Activated naive CD4-positive, alpha-beta T cell (primary cell): ENCODE measurements at places on chromosomes 16 and 17.

DNA sequence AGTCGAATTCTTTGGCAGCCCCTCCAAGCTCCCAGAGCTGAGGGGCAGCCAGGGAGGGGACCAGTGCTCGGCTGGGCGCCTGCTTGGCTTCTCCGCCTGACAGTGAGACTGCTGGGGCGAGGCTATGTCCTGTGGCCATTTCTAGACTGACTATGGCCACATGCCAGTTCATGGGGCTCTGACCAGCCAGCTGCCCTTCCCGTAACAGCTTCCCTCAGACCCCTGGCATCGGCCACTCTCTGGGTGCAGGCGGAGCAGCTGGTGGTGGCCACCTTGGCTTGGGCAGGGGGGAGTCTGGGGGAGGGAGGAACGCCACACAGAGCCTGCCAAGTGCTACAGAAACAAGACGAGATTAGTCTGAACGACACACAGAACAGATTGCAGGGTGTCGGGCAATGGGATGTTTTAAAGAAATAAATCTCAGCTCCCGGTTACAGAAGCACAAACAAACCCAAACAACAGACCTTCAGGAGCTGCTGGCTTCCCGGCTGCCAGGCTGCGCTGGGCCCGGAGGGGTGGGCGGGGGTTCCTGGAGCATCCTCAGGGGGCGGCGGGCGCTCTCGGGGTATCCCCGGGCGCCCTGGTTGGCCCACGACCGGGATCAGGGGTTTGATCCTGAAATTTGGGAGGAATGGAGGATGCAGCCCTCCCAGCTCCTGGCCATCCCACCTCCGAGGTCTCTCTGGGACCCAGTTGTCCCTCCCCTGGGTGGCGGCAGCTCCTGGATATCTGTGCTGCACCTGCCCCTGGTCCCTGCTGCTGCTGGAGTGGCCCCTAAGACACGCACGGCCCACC lies 34.5 kb downstream of the TBC1D16 start:
- DNase-seq, result no peak

DNA sequence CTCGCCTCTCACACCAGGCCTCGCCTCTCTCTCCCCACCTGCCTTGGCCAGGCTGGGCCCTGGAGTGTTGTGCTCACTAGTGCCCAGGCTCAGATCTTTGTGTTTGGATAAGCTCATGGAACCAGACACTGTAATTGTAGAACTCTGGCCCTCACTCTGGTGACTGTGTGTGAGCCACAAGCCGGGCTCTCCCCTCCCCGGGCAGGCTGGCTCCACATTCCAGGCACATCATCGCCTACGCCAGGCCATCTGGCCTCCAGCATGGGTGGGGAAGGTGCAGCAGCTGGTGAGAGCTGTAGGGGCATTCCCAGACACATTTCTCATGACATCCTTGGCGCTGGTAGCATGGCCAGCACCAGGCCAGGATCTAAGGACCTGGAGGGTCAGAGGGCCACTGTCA lies 202.3 kb downstream of the RAB11FIP4 start:
- no peak for DNase-seq

DNA sequence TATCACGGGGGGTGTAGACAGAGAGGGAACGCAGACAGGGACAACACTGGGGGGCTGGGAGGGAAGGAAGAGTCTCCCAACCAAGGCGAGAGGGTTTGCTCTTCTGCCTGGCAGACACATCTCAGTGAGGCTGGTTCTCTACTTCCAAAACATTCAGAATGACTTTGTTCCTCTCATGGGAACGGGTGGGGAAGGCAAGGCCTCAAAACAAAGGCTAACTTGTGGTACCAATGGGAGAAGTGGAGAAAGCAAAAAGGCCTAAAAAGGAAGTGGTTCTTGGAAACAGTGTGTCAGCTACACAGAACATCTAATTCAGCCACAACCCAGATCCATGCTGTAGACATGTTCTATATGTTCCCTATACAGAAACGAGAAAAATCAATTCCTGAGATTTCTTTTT lies 7.5 kb downstream of the FLOT2 start:
- DNase-seq, result no peak

DNA sequence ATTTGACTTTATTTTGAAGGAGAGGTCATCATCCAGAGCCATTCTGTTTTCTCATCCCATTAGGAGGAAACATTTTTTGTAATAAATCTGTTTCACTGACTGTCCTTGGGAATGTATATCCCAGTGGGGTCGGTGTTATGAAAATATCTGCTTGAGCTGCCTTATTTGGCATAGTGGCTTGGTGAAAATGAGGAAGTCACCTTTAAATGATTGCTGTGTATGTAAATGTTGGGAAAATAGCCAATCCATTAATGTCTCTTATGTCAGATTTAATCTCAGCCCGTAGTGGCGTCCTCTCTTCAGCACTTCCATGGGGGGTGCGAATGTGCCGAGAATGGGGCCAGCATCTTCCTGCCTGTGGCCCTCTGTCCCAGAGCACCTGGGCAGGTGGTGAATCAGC lies 57.6 kb downstream of the BANP start:
- no peak for DNase-seq

DNA sequence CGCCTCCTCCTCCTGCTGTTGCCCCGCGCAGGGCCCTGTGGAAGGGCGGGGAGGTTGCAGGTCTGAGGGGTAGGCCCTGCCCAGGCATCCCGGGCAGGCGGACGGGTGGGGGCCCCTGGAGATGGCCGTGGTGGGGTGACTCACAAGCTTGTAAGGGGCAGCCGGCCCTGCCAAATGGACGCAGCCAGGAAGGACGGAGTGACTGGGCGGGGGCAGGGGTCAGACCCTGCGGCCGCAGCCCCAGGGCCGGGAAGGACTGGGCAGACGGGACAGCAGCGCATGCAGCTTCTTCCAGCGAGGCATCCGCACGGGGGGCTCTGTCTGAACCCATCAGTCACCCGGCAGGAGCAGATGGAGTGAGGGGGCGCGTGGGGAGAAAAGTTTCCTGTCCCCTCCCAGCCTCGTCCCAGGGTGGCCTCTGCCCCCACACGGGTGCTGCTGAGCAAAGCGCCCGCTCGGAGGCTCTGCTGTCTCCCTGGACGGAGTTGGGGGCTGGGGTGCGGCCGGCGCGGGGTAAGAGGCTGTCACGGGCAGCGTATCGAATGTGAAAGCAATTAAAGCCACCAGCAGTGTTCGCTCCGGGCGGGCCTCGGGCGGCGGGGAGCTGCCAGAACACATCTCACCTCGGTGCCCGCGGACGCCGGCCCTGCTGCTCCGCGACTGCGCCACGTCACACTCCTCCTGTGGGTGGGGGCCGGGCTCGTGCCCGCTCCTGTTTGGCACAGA lies 5.4 kb upstream of the PRR35 start:
- no peak for DNase-seq

DNA sequence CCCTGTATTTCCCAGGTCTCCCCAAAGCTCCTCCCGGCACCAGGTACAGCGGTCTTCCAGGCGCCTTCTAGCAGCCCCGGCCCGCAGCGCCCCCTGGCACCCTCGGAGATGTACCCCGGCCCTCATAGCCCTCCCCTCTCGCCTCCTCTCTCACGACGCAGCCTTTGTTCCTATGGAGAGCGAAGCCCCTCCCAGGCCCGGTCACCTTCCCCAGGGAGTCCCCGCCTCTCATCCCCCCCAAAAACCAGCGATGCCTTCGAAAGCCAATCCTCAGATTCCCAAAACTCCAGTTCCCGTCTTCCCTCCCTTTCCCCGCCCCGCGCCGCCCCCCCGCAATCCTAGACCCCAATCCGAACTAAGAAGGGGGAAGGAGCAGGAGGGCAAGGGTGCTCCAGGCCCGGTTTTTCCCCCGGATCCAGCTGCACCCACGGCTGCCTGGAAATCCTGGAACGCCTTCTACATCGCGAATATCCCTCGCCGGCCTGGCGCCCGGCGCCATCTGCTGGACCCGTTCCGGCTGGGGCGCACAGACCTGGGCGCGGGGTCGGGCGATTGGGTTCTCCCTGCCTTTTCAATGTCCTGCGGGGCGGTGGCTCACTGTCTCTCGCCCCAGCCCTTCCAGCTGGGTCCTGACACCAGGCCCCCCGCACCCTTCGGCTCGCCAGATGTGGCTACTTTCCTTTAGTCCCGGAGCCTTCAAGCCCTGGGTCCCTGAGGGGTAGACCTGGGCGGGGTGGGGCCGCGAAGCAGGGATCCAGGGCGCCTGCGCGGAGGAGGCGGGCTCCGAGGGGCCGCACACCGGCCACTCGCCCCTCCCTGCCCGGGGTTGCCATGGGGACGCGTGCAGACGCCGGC lies at the start of gene DNAH2:
TSS of gene DNAH2 (plus strand) at position 844 of the 855 bp plus-strand sequence. CDS start 1,991 bp downstream, outside the sequence.
- DNase-seq, result no peak

DNA sequence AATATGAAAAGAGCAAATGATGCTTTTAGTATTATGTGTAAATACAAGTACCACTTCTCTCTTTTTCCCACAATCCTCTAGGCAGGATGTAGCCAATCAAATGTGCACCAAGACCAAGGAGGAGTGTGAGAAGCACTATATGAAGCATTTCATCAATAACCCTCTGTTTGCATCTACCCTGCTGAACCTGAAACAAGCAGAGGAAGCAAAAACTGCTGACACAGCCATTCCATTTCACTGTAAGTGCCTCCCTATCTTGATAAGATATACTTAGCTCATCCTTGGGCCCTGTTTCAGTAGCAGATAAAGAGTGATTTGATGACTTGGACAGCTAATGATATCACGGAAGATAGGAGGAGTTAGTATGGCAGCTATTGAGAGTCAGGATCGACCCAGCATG lies 33.7 kb downstream of the TADA2A start:
- DNase-seq, result no peak

- DNase-seq, result no peak
Observed at GRCh38 chr17:47905221-47905733, 9.2 kb downstream of the SP2 start.

DNA sequence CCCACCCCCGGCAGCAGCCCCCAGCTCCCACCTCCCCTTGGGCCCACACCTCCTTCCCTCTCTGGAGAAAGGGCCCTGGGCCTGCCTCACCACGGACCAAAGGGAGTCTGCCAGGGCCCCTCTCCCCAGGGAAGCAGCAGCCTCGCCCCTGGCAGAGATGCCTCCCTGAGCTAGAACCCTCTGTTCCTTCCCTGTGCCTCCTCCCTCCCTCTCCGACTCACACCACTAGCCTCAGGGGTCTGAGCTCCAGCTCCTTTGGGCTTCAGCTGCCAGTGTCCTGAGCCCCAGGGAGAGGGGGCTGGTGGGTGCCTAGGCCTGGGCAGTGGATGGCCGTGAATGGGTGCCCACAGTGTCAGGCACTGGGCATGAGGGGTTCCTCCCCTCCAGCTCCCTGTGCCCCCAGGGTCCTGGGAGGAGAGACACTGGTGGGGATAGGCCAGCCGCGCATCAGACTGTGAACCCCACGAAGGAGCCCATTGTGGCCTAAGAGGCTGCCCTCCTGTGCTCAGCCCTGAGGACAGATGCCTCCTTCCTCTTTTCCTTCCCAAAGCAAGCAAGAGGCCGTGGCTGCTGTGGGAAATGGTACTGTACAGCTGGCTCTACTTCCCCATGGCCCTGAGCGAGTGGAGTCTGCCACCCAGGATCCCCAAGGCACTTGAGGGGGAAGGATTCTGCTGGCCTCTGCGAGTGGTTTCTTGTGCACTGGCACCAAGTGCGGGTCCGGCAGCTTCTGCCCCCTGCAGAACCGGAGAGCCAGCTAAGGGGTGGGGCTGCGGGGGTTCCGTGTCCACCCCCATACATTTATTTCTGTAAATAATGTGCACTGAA lies 20.7 kb downstream of the MMP15 start:
- no peak for DNase-seq

- DNase-seq, result no peak
Observed at GRCh38 chr16:83900571-83900970, 1.7 kb downstream of the MLYCD start.

GRCh38 chr17:61235827-61236197 lies 163.8 kb upstream of the TBX2 start:
- no peak for DNase-seq

GRCh38 chr17:75228305-75228704 lies 22.8 kb downstream of the NUP85 start:
- DNase-seq, result no peak

- no peak for DNase-seq
Observed at GRCh38 chr17:57444682-57445450, 188.5 kb downstream of the MSI2 start.

DNA sequence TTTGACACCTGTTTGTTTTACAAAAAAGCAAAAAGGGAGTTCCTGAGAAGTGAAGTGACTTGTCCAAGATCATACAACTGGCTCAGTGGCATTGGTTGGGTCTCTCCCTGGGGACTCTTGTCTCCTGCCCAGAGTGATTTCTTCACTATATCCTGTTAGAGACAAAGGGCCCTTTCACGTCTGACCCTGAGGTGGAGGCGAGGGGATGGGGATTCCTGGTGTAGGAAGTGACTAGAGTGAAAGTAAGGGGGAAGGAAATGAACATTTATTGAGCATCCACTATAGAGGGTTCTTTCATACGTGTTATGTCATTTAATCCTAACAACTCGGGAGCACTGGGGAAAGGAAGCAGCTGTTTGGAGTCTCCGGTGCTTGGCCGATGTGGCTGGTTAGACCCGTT lies 9.0 kb downstream of the ITGB3 start:
- DNase-seq, result no peak

DNA sequence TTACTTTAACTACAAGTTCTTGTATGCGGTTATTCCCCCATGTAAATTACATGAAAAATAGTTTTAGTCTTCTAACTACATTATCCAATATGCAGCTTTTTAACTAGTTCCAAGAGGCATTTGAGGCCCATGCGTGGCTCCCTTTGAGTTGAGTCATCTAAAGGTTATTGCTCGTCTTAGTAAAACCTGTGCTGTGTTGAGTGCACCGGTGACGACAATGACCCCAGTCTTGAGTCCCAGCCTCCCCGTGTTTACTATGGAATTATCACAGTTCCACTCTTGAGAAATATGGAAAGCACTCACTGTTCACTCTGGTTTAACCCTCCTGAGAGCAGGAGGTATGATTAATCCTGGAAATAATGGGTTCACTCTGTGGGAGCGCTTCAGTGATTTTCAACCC lies 119.2 kb downstream of the PITPNC1 start:
- DNase-seq, result no peak

GRCh38 chr16:88062341-88063210 lies 111.3 kb downstream of the BANP start:
- no peak for DNase-seq

DNA sequence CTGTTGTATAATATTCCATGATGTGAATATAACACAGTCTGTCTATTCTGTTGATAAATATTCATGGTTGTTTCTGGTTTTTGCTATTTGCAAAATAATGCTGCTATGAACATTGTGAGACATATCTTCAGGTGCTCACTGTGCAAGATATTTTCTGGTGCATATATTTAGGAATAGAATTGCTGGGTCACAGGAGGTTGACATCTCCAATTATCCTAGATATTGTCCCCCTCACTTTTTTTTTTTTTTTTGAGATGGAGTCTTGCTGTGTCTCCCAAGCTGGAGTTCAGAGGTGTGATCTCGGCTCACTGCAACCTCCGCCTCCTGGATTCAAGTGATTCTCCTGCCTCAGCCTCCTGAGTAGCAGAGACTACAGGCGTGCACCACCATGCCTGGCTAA lies 14.5 kb upstream of the MYO18A start:
- DNase-seq, result no peak

- no peak for DNase-seq
Observed at GRCh38 chr17:81379523-81379942, 15.7 kb upstream of the BAHCC1 start.

GRCh38 chr16:78523212-78523985 lies 423.9 kb downstream of the WWOX start:
- no peak for DNase-seq

GRCh38 chr16:4060009-4060408 lies 56.2 kb downstream of the ADCY9 start:
- DNase-seq, result no peak

- DNase-seq, result no peak
Observed at GRCh38 chr17:62219221-62219899, 154.3 kb upstream of the MED13 start.
